ENCODE measurements at places on chromosomes 6 and 20. TPM values are rescaled to one million over a fixed set of nuclear protein-coding genes. Genes with fewer than 3 reads are reported as not detected.

The GCNT2 gene
- 26.9 TPM for total RNA-seq

GRCh38 chr20:48246061-48246790, 460.9 kb upstream of the SULF2 start:
- peak; percentile 24 for DNase-seq

- no peak for DNase-seq
Measured at GRCh38 chr20:35729283-35729807, 12.7 kb downstream of the RBM39 start.

GRCh38 chr6:10422737-10423034, 7.8 kb upstream of the TFAP2A start:
- no peak for DNase-seq

- DNase-seq = peak; percentile 85
Measured at GRCh38 chr20:37314617-37315016, 25.2 kb downstream of the MANBAL start.

DNA sequence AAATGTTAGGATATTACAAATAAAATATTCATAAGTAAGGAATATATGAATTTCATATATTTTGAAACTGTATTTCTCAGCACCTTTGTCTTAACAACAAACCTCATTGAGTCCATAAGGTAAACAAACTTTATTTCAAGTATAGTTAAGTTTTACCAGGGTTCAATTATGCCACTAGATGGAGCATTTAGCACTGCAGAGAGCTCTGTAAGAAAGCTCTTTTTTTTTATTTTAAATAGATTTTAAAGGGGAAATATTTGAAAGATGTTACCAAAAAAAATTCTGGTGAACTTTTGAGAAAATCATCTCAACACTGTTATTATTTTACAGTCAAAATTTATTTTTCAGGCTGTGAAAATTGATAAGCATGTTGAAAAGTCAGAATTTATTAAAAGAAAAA, 955.2 kb upstream of the EYS start:
- DNase-seq = no peak

GRCh38 chr20:46894971-46895905, 595 bp downstream of the EYA2 start:
- DNase-seq = no peak

DNA sequence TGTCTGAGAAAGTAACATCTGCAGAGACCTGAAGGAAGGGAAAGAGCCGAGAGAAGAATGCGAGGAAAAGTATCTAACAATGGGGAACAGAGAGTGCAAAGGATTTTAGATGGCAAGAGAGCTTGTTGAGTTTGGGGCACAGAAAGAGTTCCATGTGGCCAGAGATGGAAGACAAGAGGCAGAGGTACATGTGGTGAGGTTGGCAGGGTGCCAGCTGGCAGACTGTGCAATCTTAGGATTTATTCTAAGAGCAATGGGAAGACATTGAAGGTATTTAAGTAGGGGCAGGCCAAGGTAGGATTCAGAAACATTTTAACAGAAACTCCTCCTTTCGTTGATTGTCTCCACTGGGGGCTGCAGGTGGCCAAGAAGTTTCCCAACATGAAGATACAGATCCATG, 20.4 kb upstream of the LBP start:
- DNase-seq = no peak

- no peak for DNase-seq
Measured at GRCh38 chr20:13525225-13525940, 113.3 kb downstream of the TASP1 start.

DNA sequence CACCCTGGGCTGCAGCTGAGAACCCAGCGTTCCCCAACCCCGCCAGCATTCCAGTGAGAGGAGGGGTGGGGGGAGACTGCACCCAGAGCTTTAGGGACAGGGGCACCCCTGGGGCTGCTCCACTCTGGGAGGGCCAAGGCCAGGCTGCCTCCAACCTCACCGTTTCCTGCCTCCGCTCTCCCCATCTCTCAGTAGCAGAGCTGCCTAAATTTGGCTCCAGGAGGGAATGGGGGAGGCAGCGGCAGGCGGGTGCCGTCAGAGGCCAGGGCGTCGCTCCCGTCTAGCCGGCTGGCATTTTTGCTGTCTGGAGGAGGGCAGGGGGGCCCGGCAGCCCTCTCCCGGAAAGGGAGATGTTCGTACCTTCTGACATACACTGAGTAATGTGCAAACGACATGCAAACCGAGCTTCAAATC, 46.6 kb downstream of the NOL4L start:
- no peak for DNase-seq

- no peak for DNase-seq
Measured at GRCh38 chr20:23926526-23926880, 47.0 kb upstream of the CST5 start.

- DNase-seq = no peak
Measured at GRCh38 chr6:111950661-111951496, 77.6 kb upstream of the FYN start.
